ENCODE measurements at places on chromosomes 1 and 21. TPM values are rescaled to one million over a fixed set of nuclear protein-coding genes. Genes with fewer than 3 reads are reported as not detected.

DNA sequence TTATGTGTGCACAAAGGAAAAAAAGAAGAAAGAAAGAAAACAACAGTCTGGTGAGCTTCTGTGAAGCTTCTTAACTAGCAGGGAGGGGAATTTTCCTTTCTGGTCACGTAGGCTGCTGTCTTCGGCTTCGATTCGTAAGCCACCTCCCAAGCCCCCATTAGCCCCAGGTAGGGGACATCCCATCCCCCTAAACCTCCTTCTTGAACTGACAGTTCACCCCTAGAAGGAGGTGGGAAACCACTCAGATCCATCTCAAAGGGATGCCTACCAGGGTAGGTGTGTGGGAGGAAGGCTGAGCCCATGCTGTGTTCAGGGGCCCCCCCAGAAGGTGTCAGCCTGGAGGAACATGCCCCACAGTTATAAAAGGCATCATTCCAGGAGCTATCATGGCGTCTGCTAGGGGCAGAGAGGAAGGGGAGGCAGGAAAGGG lies 25.8 kb downstream of the CD247 start:
- H3K27me3 ChIP-seq: no peaks in the 10 kb centered on the region
- no peak overlapping the region for H3K27ac ChIP-seq
- H3K4me3 ChIP-seq: no peak overlapping the region
- DNase-seq: no peak

DNA sequence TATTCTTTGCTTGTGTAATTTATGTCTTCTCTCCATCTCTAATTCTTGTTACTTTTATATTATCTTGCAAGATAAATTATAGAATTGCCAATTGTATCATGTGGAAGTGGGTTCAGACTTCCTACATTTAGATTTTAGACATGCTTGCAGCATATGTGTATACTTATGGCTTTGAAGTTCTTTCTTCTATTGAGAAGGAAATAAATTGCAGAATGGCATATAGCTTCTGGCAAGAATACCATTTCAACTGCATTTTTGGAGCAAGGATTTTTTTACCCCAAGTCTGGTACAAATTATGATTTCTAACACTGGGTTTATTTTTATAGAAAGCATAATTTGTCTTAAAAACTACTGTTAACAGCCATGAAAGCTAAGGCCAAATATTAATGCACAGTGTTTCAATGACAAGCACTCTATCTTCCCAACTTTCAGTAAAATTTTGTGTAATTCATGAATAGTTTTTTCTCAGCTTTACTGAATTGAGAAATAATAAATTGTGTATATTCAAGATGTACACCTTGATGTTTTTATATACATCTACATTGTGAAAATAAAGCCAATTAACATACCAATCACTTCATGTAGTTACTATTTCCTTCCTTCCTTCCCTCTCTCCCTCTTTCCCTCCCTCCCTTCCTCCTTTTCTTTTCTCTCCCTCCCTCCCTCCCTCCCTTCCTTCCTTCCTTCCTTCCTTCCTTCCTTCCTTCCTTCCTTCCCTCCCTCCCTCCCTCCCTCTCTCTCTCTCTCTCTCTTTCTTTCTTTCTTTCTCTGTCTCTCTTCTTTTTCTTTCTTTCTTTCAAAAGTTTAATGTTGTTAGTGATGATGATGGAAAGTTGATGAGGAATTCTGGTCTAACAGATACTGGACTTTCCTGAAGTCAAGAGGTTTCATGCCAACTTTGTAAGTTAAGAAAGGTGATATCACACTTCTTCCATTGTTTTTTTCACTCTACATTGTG lies 47.1 kb upstream of the HMCN1 start:
- no peak for DNase-seq
- H3K4me3 ChIP-seq: no peak overlapping the region
- no peaks in the 10 kb centered on the region for H3K36me3 ChIP-seq
- H3K27me3 ChIP-seq: no peaks in the 10 kb centered on the region

GRCh38 chr1:87330885-87331364 lies 2.2 kb downstream of the LMO4 start:
- no peaks in the 10 kb centered on the region for H3K27me3 ChIP-seq
- peak overlapping the region; percentile 95 for H3K27ac ChIP-seq
- peak; percentile 41 for DNase-seq
- peak overlapping the region; percentile 78 for H3K4me3 ChIP-seq
- H3K36me3 ChIP-seq: peaks cover 4% of the 10 kb centered on the region

DNA sequence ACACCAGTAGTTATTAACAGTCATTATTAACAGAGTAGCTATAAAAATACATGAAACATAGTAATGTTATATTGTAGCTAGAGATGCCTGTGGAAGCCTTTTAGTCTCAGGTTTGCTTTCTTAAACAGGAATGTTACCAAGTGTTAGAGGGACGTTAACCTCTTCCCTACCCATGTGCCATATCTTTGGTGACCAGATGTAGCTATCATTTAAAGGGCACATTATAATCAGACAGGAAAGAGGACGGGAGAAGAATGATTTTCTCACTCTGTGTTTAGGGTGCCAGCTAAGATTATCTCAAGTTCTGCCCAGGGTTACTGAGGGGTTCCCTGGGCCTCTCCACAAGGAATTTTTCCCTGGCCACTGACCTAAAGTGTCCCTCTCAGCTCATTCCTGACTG lies 20.9 kb upstream of the UBL4B start:
- H3K27ac ChIP-seq: no peak overlapping the region
- H3K4me3 ChIP-seq: no peak overlapping the region
- no peak for DNase-seq
- H3K4me1 ChIP-seq: peaks cover 9% of the 10 kb centered on the region

DNA sequence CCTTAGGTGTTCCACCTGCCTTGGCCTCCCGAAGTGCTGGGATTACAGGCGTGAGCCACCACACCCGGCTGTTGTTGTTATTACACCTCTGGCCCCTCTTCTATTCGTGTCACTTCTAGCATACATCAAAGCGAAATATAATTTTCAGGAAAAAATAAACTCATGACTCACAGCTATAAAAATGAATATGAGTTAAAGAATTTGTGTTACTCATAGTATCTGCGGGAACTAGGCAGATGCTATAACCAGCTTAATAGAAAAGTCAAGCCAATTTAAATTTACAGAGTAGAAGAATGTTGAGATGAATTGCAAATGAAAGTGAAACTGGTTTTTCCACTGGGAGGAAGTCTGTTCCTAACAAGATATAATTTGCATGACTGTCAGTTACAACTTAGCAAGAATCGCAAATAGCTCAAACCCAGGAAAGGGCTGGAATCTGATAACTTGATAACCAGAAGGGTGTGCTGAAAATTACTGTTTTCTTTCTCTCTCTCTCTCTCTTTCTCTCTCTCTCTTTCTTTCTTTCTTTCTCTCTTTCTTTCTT lies 11.2 kb downstream of the OR2W3 start:
- no peaks in the 10 kb centered on the region for H3K4me1 ChIP-seq
- no peak overlapping the region for H3K27ac ChIP-seq
- H3K27me3 ChIP-seq: no peaks in the 10 kb centered on the region
- H3K4me3 ChIP-seq: no peak overlapping the region
- no peaks in the 10 kb centered on the region for H3K36me3 ChIP-seq

DNA sequence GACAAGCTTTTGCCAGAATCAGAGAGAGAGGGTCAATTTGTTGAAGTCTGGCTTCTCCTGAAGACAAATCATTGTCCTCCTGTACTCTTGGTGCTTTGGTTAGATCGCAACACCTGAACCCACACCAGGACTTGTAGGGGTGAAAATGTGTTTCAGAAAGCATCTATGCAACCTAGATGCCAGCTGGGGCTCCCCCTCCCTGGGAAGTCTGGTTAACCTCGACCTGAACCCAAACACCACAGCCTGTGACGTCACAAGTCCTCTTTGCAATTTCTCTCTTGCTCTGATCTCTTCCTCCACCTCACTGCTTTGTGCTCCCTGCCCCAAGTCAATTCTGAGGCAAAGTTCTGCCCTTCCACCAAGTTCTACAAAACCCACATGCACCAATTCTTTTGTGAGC lies 42.8 kb upstream of the USP24 start:
- H3K4me1 ChIP-seq: peaks cover 11% of the 10 kb centered on the region
- DNase-seq: no peak
- H3K27me3 ChIP-seq: no peaks in the 10 kb centered on the region

DNA sequence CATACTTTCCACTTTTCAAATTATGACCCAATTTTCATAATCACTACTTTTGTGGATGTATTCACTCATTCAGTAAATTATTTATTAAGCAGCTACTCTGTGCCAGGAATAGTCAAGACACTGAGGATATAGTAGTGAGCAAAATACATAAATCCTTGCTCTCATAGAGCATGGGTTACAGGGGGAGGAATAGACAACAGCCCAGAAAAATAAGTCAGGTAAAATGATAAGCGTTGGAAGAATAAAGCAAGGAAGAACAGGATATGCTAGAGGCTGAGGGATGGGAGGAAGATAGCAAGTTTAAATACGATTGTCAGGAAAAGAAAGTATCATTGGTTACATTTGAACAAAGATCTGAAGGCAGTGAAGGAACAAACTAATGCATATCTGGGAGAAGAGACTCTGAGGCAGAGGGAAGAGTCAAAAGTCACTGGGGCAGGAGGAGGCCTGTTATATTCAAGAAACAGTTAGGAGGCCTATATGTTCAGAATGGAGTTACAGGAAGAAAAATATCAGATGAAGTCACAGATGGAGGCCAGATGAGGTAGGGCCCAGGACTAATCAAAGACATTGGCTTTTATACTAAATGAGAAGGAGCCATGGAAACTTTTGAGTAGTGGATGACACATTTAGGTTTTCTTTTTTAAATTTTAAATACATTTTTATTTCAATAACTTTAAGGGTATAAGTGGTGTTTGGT lies 42.9 kb downstream of the SEC22B start:
- H3K27me3 ChIP-seq: peaks cover 17% of the 10 kb centered on the region
- no peaks in the 10 kb centered on the region for H3K36me3 ChIP-seq
- H3K27ac ChIP-seq: no peak overlapping the region

GRCh38 chr1:226405411-226405988 lies 2.4 kb downstream of the PARP1 start:
- peaks cover 42% of the 10 kb centered on the region for H3K4me1 ChIP-seq
- peak; percentile 28 for DNase-seq
- H3K36me3 ChIP-seq: no peaks in the 10 kb centered on the region
- peak overlapping the region; percentile 40 for H3K27ac ChIP-seq
- H3K4me3 ChIP-seq: peak overlapping the region; percentile 71

DNA sequence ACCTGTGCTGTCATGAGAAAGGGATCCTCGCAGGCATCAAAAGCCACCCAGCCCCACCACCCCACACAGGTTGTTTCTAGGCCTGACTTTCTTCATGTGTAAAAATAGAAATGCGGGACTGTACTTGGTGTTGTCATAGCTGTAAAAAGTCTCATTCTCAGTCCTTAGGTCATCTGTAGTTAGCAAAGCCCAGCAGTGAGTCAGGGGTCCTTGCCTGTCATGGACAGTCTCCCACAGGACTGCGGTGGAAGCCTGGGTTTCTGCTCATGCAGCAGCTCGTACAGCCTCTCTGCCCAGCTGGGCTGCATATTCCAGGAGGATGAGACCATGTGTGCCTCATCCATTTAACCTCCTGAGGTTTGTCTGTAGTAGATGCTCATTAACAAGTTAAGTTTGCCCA lies 58.2 kb downstream of the MRPS6 start:
- DNase-seq: no peak
- H3K27ac ChIP-seq: no peak overlapping the region
- peaks cover 2% of the 10 kb centered on the region for H3K36me3 ChIP-seq
- H3K4me3 ChIP-seq: no peak overlapping the region
- H3K27me3 ChIP-seq: no peaks in the 10 kb centered on the region

DNA sequence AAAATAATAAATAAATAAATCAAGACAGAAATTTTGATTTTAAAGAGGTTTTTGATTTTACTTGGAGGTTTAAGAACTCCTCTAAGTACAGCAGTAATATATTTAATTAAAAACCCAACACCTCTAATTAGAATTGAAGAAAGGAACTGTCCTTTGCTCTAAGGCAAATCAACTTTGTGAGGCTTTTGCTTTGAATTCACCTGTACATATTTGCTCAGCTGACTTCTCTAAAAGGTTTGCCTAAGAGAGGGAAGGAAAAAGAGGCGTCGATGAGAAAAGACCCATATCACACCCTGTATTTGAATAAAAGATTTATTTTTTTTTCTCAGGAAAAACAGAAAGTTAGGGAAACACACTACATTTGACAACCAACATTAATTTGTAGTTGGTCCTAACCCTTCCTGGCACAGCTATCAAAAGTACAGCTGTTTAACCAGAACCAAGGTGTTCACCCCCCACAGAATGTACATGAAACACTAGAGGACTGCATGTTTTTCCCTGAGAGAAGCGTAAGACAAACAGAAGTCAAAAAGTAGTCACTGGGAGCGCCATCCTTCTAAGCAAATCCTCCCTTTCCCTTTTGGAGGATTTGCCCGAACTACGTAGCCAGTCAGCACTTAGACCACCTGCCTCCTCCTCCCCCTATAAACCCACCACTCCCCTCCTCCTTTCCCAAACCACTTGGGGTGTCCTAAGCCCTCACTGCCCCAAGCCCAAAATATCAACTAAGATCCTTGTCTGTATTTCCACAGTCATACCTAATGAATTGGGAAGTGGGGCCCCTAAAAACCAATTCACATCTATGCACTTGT lies 4.9 kb downstream of the MCL1 start:
- H3K4me1 ChIP-seq: peaks cover 27% of the 10 kb centered on the region
- H3K36me3 ChIP-seq: peaks cover 30% of the 10 kb centered on the region
- H3K4me3 ChIP-seq: peak overlapping the region; percentile 71
- peak overlapping the region; percentile 56 for H3K27ac ChIP-seq

DNA sequence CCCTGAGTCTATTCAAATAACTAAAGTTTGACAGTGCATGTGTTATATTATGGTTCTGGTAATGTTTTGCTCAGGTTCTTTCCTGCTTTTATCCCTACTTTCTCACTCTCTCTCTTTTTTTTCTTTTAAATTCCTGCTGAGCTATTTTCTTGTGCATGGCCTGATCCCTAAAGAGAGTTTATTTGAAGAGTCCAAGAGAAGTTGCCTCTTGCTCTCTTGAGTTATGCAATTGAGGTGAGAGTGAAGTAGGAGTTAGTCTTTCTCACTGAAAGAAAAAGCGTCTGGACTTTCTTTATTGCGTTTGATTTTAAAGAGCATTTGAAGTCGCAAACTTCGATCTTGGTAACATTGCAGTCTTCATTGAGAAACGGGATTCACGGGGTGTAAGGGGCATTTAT lies 136.2 kb upstream of the RAVER2 start:
- DNase-seq: no peak
- H3K27ac ChIP-seq: no peak overlapping the region
- no peak overlapping the region for H3K4me3 ChIP-seq
- H3K27me3 ChIP-seq: no peaks in the 10 kb centered on the region
- H3K4me1 ChIP-seq: no peaks in the 10 kb centered on the region

- no peak for DNase-seq
- H3K4me3 ChIP-seq: no peak overlapping the region
- peaks cover 18% of the 10 kb centered on the region for H3K4me1 ChIP-seq
Observed at GRCh38 chr1:177926201-177926600, 43.7 kb downstream of the SEC16B start.

GRCh38 chr1:145716641-145717345 lies 2.5 kb upstream of the CD160 start:
- H3K4me1 ChIP-seq: peaks cover 14% of the 10 kb centered on the region
- no peaks in the 10 kb centered on the region for H3K36me3 ChIP-seq
- no peak overlapping the region for H3K27ac ChIP-seq
- DNase-seq: peak; percentile 19

PPFIA4 gene
- total RNA-seq: 21.5 TPM

SPRR2E gene
- not detected for total RNA-seq

CCDC18 gene
- total RNA-seq: 54.4 TPM

GNAT2 gene
- total RNA-seq: 0.25 TPM

DCDC2B gene
- total RNA-seq: not detected

Measured in neural progenitor cell (in vitro differentiated cells).